ENCODE measurements at places on chromosomes 12 and 14.

- no peak for DNase-seq
Observed at GRCh38 chr14:98945611-98946570, 326.1 kb downstream of the BCL11B start.

DNA sequence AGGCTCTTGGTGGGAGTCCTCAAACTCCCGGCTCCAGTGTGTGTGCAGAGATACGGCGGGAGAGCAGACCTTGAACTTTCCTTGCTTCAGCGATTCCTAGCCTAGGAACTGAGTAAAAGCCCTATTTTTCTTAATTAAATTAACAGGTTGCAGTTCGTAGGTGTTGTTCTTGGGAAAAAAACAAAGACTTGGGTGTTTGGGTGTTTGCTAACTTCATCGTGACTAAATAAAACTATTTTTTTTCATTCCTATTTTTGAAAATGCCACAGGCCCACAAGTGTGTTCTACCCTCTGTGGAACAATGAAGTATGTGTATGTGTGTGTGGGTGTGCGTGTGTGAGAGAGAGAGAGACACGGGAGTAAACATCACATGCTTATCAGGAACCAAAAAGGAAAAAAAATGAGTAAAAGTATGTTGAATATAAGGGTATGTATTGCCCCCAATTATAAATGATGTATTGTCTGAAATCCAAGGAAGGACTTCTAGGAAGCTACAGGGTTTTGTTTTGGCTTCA is 651 bp downstream of the TMEM117 start:
- DNase-seq, result no peak

DNA sequence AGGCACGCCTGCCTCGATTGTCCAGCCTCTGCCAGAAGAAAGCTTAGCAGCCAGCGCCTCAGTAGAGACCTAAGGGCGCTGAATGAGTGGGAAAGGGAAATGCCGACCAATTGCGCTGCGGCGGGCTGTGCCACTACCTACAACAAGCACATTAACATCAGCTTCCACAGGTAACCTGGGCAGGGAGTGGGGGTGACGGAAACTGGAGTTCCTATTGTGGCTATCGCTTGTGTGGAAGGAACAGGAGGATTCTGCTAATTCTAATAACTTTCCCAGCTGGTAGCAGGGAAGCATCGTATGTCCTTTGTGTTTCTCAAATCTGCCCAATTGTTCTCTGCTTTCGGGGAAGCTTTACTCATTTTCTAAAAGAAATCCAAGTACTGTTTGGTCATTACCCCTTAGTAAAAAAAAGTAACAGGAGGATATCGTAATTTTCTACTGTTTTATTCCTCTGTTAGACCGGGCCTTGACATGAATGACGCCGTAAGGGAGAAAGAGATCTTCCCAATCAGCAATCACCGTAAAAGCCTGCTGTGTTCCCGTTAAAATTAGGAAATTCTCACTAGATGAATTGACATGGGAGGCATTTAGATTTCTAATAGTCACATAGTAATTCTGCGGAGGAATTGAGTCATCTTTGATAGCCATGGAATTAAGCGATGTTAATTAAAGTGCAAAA is 449 bp downstream of the THAP2 start:
- DNase-seq, result no peak

GRCh38 chr12:42255866-42256261 is 17.8 kb upstream of the YAF2 start:
- no peak for DNase-seq

- DNase-seq, result peak; percentile 82
Observed at GRCh38 chr14:77053046-77053841, 24.7 kb upstream of the IRF2BPL start.

- no peak for DNase-seq
Observed at GRCh38 chr12:56150563-56150962, 1.8 kb upstream of the MYL6B start.

DNA sequence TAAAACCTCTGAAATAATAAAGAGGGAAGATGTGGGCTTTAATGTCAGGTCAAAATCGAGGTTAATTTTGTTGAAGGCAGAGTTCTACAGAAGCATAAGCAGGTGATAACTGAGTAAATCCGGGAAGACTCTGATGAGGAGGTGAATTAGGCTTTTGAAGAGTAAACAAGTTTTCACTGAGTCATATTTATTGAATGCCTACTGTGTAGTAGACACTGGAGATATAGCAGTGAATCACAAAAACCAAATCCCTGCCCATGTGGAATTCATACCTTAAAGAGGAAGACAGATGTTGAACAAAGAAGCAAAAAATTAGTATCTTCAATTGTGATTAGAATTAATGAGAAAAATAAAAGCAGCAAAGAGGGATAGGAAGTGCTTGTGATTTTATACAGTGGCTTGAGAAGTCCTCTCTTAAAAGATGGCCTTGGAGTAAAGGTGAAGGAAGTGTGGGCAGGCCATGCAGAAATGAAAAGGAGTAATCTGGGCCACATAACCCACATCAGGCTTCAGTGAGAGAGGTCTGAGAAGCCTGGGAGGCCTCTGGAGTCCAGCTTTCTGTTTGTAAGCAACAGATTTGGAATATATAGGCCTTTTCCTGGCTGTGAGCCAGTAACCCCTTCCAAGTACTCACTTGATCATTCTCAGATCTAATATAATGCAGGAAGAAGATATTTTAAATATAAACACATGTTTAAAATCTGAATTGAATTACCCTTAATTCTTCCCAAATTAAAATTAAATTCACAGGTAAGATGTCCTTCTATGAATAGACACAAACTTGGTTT is 46.7 kb downstream of the BHLHE41 start:
- no peak for DNase-seq

GRCh38 chr12:92041742-92042141 is 103.9 kb downstream of the BTG1 start:
- no peak for DNase-seq

- DNase-seq, result no peak
Observed at GRCh38 chr12:17975239-17975638, 114.8 kb downstream of the RERGL start.

DNA sequence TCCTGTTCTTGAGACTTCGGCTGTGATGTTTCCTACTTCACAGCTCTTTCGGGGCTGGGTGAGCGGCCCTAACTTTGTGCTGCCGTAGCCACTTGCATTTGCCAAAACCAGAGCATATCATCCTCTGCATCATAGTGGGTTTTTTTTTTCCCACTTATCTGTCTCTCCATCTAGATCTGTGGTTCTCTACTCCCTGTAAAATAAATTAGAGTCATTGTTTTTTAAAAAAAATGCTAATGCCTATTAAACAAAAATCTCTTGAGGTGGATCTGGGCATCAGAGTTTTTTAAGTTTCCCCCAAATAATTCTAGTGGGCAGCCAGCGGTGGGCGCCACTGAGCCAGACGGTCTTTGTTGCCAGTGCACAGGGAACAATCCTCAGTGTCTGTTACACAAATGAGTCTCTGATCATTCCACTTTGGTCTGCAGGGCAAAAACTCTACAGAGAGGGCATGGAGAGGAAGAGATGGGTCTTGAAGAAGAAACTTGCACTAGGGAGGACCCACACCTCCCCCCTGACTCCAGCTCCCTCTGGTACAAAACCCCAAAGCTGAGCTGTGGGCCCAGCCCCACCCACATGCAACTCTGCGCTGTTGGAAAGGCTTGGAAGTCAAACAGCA is 62.4 kb upstream of the BCL2L14 start:
- DNase-seq, result peak; percentile 55

DNA sequence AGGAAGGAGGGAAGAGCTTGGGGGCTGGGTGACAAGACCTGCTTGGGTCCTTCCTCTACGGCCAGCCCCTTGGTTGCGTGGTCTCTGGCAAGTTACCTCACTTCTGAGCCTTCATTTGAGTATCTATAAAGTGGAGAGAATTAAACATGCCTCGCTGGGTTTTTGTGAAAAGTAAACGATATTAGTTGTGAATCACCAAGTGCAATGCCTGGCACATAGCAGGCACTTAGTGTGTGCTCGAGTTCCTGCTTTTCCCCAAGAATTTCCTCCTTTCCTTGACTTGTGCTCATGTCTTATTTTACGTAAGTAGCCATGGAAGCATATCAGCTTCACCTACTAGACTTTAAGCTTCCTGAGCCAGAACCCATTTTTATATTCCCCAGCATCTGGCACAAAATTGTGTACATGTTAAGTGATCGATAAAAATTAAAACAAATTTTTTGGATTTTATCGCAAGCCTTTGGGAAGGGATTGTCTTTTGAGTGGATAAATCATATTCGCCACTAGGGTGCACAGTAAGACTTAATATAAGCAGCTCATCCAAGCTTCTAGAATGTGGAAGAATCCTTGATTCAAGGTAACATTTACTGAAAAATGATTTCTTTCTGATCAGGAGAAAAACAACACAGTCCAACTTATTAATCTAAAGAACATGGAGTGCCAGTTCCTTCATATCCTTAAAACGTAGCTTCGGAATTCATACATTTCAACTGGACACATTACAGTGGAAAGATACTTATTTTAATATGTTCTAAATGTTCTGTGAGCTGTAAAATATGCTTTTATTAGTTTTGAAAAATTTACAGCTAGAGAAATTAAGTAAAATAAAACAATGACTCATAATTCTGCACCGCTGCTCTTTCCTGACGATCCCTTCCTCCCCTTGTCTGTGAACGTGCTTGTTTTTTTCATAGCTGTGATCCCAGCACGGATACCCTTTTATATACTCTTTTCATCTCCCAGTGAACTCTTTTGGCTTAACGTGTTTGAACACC is 62.0 kb downstream of the SLC25A47 start:
- DNase-seq, result no peak

- peak; percentile 11 for DNase-seq
Observed at GRCh38 chr12:109731806-109732205, 18.2 kb downstream of the FAM222A start.

- DNase-seq, result no peak
Observed at GRCh38 chr12:64269161-64269560, 47.1 kb upstream of the KICS2 start.

- DNase-seq, result no peak
Observed at GRCh38 chr14:36672095-36672494, 10.4 kb downstream of the PAX9 start.

DNA sequence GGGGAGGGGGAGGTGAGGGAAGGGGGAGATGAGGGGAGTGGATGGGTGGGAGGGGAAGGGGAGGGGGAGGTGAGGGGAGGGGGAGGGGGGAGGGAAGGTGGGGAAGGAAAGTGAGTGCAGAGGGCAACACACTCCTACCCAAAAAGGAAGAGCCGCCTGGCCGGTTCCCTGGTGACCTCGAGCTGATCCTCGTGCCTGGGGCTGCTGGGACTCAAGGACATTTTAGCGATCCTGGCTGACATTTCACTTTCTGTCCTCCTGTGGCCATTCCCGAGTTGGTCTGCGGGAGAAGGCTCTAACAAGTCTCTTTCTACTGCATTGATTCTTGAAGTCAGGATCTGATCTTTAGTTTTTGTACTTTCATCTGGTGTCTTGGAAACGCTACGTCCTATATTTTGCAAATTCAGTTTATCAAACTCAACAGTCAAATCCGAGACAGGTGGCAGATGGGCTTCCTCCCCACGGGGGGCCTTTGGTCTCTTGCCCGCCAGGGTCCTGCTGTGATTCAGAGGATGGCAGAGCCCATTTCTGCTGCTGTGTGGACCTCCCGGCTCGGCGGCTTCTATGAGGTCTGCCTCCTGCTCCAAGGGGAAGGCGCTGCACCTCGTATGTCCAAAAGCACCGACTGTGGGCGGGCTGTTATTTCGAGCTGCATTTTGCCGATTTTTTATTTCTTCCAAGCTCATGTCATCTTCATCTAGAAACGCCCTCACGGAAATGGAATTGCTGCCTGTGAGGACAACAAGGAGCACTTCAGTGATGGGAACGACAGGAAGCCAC is 19.1 kb downstream of the PGAM5 start:
- no peak for DNase-seq

DNA sequence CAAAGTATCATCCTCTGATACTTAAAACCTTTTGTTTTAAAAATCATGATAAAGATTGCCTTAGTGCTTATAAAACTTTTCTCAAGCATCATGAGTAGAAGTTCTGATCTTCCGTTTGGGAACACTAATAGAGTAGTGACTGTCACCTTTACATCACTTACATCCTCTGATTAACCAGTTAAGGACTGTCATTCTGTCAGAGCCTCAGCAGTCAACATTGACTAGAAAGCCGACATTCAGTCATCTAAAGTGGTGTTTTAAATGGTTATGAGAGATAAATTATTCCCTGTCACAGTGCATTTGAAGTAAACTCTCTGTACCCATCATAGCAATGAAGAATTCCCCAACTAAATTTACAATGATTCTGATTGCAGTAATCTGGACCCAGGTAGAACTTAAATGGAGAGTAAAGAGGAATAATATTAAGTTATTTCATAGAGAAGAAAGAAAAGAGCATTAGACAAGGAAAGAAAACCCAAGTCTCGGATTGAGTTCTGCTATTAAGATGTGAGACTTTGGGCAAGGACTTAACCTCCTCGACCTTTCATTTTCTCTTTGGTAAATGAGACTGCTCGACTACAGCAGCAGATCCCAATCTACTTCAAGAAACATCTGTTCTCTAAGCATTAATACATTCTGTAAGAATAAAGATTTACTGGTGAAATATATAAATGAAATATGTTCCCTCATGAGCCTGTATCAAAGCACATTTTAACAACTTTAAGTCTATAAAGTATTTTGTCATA is 563.9 kb upstream of the LMO3 start:
- DNase-seq, result no peak

DNA sequence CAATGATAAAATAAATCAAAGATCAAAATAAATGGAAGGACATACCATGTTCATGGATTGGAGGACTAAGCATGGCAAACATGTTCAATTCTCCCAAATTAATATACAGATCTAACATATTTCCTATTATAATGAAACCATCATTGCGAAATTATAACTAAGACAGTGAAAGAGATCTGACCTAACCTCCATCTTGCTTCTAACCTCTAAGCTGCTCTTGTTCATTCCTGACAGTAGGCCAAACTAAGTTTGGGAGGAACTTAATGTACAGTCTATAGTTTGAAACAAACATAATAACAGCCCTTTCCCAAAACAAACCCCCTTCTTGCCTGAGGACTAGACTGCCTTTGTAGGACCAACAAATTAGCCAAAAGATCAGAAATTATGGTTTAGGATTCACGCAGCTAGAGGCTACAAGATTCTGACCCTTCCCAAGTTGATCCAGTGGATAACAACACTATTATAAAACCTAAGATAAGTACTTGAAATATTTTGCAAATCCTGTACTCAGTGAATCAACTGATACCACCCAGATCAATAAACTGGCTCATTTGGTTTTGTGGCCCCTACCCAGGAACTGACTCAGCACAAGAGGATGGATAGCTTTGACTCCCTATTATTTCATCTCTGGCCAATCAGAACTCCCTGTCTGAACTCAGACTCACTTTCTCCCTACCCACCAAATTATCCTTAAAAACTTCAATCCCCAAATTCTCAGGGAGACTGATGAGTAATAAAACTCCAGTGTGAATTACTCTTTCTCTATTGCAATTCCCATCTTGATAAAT is 41.7 kb upstream of the OR5AU1 start:
- no peak for DNase-seq

- DNase-seq, result no peak
Observed at GRCh38 chr12:50061946-50062686, 4.7 kb downstream of the ASIC1 start.

DNA sequence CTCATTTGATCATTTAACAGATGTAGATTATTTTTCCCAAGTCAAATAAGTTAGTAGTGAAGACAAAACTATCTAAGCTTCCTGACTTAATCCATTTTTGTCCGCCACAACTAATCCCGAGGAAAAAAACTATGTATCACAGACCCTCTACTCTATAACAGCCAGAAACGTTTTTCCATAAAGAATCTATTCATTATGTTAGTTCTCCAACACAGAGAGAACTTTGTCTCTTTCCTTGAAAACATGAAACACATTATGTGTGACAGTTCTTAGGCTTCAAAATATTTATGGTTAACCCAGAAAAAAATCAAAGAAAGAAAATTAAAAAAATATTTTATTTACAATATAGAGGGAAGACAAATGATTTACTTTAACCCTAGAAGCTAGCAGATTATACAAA is 100.1 kb downstream of the PLEKHG7 start:
- no peak for DNase-seq
